Cortex of kidney (tissue), 1 donor: ENCODE measurements at places on chromosomes 3 and 15.

- no peak for DNase-seq
These were observed 53.5 kb downstream of the WWTR1 start for GRCh38 chr3:149604125-149604875.

GRCh38 chr3:15812183-15812582 is 14.4 kb upstream of the ANKRD28 start:
- DNase-seq: no peak

- DNase-seq: no peak
These were observed 43.8 kb downstream of the SPSB4 start for GRCh38 chr3:141094790-141095545.

DNA sequence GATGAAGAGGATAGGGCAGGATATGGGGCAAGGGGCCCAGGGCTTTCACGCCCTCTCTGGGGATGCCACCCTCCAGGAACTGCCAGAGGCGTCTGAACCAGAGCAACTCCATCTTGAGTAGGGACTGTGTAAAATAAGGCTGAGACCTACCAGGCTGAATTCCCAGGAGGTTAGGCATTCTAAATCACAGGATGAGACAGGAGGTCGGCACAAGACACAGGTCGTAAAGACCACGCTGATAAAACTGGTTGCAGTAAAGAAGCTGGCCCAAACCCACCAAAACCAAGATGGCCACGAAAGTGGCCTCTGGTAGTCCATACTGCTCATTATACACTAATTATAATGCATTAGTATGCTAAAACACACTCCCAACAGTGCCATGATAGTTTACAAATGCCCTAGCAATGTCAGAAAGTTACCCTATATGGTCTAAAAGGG is 40.7 kb downstream of the HERC1 start:
- no peak for DNase-seq

DNA sequence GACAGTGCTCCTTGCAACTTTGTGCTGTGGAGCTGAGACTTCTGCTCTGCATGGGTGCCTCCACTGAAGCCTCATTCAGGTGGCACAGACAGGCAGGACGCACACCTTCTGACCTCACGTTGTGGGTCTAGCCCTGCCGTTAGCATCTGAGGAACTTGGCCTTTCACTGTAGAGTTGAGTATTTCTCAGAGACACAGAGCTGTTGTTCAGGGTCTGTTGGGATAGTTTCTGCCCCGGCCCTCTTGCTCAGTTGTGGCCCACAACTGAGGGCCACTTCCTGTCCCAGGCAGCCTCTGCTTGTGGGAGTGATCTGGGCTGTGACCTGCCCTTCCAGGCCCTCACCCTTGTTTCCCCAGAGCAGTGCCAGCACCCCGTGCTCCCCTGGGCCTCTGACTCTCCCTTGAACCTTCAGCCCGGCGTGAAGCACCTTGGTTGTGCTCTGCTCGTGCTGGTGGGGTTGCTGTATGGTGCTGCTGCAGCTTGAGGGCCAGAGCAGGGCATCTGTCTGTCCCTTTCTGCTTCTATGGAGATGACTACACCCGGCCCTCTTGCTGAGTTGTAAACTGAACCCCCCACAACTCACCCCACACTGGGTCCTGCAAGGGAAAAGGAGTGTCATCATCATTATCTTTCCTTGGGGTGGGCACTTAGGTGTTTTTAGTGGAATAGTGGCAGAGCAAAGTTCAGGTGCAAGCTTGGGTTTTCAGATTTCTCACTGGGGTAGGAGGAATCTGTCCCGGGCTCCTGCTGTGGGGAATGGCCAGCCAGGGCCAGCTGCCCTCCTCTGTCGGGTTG is 11.7 kb downstream of the BAHD1 start:
- DNase-seq: no peak

DNA sequence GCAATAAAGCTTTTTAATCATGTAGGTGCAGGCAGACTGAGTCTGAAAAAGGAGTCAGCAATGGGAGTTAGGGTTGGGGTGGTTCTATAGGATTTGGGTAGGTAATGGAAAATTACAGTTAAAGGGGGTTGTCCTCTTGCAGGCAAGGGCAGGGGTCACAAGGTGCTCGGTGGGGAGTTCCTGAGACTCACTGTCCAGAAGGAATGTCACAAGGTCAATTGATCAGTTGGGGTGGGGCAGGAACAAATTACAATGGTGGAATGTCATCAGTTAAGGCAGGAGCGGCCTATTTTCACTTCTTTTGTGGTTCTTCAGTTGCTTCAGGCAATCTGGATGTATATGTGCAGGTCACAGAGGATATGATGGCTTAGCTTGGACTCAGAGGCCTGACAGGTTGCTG is 13.9 kb downstream of the CCR5AS start:
- DNase-seq: no peak

- DNase-seq: no peak
These were observed 96.3 kb downstream of the SOX2 start for GRCh38 chr3:181808053-181808452.

DNA sequence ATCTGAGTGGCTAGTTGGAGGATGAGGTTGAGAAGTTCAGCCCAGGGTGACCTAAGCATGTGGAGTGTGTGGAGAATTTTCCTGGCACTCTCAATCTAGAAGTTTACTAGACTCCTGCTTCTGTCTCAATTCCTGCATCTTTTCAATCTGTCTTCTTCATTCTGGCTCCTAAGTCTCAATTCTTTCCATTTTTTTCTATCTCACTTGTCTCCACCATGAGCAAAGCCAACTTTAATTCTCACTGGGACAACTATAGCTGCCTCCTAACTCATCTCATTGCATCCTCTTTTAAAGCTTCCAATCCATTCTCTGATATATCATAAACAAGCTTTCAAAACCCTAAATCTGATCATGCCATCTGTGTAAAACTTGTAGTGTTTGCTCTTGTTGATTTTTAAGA is 569.3 kb downstream of the NAALADL2 start:
- no peak for DNase-seq

DNA sequence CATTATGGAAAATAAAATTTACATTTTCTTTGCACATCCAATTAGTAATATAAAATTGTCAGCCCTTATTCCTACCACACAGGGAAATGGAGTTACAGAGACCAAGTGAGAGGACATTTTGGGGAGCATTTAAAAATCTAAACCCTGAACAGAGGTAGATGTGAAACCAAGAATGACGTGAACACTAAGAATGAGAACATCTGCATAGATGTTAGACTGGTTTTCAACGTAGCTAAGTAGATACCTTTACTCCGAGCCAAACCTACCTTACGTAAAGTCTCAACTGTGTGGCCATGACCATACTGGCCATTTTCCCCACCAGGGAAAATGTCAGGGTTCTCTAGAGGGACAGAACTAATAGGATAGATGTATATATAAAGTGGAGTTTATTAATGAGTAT is 51.4 kb upstream of the THBS1 start:
- DNase-seq: no peak

DNA sequence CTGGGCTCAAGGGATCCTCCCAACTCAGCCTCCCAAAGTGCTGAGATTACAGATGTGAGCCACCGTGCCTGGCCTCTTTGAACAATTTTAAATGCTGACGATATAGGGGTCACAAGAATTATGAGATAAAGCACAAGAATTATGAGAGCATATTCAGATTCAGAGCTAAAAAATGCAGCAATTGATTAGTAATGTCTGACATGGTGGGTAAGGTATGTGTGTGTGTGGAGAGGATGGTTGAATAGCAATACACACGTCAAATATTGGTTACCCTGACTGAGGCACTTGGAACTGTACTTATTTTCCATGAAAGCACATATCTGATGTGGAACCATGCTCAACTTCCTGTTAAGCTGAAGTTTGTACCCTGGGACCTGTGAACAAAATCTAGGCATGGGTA is 115.6 kb downstream of the EOMES start:
- DNase-seq: no peak

DNA sequence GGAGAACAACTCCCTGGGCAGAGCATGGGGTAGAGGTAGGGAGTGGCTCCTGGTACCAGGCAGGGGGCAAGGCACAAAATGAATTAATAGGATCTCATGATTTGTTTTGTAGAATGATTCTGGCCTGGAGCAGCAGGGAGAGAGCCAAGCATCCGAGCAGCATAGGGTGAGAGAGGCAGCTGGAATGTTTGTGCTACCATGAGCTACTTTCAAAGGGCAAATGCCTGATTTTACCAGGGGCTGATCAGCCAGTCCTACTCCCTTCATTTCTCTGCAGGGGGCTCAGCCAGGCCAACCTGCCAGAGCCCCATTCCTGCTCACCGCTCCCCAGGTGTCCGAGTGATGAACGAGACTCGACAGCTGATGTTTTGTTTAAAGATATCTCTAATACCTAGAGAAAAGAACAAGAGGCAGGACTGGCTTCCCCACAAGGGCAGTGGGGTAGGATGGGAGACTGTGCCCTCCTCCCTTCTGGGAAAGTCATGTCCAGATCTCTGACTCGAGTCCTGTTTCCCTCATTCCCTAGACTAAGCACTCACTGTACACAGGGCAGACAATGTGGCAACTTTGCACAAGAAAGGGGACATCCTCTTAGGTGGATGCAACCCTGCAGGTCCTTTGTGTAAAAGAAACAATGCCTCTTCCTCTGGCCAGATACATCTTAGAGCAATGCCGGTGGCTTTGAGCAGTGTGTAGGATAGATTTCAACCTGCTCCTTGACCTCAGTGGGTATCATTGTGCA is 12.9 kb downstream of the DUOX2 start:
- no peak for DNase-seq

GRCh38 chr3:66066963-66067617 is 28.4 kb upstream of the MAGI1 start:
- DNase-seq: no peak

DNA sequence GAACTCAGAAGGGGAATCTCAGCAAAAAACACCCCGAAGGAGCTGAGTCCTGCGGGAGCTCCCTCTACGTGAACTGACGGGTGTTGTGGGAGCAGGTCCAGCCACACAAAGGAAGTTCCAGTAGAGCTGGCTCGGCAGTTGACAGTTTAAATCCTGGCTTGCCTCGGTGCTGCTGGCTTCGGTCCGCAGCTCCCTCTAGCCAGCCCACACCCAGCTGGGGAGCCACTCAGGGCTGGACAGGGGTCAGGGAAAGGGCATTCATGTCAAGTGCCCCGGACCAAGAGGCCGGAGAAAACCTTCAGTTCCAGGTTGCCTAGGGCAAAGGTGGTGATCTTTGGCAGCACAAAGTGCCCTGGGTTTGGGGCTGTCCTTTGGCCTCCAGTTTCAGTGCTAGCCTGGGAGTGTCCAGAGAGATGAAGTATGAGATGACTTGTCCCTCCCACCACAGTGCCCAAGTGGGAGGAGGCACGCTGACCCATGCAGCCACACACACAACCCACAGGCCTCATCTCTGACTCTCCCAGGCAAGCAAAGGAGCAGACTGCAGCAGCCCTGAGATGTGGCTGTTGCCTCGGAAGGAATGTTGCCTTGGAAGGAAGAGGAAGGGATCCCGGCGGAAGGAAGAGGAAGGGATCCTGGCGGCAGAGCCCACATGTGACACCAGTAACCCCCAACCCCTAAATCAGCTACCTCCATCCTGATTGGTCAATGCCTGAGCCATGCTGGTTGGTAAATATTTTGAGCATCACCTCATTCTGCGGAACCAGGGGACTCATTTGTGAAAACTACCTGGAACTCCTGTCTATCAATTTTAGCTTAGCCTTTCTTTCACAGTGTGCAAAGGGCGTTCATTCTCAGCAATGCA is 13.9 kb upstream of the ANPEP start:
- no peak for DNase-seq

DNA sequence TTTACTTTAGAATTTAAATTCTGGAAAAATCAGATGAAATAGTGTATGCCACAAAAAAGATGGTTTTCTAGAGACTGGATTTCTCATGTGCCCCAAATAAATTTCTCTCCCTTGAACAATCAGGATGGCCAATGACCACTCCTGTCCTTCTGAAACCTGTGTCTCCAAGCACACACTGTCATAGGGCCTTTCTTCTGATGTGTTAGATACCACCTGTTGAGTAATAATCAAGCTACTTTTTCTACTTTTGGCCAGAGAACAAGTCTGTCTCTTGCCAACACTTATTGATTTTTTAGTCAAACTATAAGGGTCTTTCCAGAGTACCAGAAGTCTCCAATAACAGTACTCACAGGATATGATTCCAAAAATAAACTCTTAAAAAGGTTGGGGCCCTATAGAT is 16.1 kb upstream of the TFG start:
- DNase-seq: no peak

DNA sequence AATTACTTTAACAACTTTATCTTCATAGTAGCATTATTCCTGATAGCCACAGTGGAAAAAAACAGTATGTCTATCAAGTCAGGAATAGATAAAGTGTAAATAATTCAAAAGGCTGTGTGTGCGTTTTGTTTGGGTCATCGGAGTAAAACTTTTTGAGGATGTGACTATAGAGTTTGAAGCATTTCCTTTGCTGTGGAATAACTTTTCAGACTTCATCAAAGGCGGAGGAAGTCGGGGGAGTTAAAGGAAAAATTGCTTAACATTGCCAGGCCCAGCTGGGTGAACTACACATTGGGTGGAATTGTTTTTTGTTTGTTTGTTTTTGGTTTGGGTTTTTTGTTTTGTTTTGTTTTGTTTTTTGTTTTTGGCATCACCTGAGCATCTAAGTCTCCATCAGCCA is 70.4 kb upstream of the CRTC3 start:
- DNase-seq: no peak

DNA sequence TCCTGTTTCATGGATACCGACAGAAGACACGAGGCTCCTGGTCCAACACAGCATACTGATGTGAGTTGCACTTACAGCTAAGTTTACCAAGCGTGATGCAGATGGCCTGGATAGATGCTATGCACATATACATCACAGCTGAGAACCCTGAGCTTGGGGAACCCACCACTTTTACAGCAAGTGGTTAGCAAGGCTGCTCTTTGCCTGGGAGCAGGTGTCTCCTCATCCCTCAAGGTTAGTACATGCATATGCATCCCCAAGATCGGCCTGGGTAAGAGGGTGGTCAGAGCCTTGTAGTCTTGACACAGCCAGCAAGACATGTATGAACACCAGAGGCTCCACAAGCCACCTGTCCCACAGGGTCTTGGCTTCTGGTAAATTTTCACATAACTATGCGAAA is 28.3 kb downstream of the LRRC2 start:
- DNase-seq: no peak

- DNase-seq: no peak
These were observed 38.2 kb downstream of the MRPL46 start for GRCh38 chr15:88428805-88429605.

DNA sequence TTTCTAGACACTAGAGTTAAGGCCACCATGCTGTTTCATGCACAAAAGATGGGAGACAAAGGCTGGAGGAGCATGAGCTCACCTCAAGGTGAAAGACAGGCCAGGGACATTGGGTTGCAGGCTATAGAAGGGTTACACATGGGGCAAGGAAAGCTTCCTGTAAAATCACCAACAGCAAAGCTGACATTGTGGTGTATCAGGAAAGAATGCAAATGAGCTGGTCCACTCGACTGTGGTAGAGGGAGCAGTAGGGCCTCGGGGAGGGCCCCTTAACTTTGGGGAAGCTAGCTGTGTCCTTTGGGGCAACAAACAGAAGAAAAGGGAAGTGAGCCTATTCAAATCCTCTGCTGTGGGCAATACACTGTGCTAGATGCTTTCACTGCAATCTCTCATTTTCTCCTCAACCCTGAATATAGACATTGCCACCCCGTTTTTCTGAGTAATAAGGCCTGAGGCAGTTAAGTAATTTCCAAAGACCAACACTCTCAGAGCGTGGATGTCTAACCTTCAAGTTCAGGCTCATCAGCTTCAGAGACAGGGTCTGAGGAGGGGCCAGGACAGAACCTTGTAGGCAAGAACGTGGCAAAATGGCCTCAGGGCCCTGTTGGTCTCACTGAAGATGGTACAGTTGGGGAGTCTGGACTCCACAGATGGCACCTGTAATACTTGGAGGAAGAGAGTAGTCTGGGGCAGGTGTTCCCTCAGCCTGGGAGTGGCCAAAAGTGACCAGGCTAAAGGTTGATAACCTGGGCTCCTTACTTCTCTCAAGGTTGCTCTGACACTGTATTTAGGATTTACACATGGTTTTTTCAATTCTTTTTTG is 24.1 kb downstream of the CX3CR1 start:
- no peak for DNase-seq

GRCh38 chr3:54756330-54756731 is 171.5 kb downstream of the LRTM1 start:
- no peak for DNase-seq
